Glomerular endothelial cell (primary cell): ENCODE measurements at places on chromosomes 6 and 20. TPM values are rescaled to one million over a fixed set of nuclear protein-coding genes. Genes with fewer than 3 reads are reported as not detected.

The PARD6B gene
- total RNA-seq = 0.12 and 1.1 TPM in 2 replicates

The EYA4 gene
- 0.12 TPM in 1 of 2 replicates, not detected in the other for total RNA-seq

The RIPPLY2 gene
- not detected in 2 replicates for total RNA-seq

The CDSN gene
- total RNA-seq = not detected in 2 replicates

The STXBP5 gene
- total RNA-seq = 27.9 and 38.3 TPM in 2 replicates

The TMC2 gene
- not detected in 2 replicates for total RNA-seq

The CUL7 gene
- total RNA-seq = 26.6 and 31.9 TPM in 2 replicates

The AIF1 gene
- not detected in 2 replicates for total RNA-seq
